ENCODE measurements at places on chromosomes 6 and 20.

GRCh38 chr6:36820700-36821580 is 18.3 kb downstream of the CPNE5 start:
- no peak for DNase-seq

DNA sequence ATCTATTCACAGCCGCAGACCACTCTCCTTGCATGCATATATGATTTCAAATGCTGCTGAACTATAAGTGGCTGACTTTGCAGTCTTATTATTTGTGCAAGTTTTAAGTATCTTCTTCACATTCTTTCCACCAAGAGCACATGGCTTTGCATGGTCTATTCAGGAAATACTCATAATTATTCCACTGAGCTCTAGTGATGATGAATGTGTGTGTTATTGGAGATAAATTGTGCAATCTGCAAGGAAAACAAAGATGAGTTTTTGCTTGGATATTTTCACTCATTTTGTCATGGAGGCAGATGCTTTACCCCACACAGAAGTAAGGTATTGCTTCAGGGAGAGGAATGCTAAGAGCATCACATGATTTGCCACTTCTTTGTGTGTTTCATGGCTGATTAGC is 764.6 kb downstream of the TBC1D32 start:
- DNase-seq: no peak

DNA sequence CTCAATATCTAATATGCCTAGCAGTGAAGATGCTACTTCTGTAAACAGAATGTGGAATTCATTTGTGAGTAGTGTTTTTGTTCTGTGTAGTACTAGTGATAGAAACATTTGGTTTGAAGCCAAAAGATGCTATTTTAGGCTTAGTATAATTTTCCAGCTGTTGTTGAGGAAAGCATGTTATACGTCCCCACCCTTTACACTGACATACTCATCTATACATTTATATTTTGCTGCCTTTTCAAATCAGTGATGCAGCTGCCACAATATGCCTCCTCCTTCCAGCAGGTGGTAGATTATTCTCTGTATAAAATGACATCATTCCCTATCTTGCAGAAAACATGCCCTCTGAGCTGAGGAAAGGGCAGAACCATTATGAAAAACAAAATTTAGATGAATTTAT is 1217.6 kb upstream of the GJE1 start:
- no peak for DNase-seq

GRCh38 chr6:38480036-38480435 is 159.7 kb downstream of the BTBD9 start:
- no peak for DNase-seq

DNA sequence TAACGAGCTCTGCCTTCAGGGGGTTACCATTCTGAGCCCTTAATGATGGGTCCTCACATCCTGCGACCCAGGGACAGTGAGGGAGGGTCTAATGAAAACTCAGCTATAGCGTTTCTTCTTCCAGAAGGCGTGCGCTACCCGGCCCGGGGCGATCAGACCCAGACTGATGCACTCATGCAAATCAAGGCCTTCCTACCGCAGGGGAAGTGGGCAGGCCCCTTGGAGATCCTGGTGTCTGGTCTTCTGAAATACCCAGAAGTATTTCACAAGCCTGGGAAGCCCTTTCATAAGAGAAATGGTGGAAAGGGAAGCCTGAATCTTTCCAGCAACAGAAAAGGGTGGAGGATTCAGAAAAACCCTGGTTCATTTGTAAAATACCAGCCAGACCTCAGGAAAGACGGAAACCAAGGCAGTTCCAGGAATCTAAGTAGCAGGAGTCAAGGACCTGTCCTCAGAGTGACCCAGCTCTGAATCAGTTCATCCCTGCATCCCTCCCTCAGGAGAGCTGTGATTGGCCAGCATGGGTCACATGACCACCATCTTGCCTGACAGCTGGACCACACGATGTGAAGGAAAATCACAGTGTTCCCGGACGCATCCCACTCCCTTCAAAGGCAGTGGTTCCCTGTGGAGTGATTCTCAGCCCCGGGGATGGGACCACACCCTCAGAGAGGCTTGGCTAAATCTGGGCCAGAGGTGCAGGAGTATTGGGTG is 12.7 kb downstream of the BFSP1 start:
- DNase-seq: no peak

- no peak for DNase-seq
Measured at GRCh38 chr6:18293076-18293904, 29.0 kb upstream of the DEK start.

DNA sequence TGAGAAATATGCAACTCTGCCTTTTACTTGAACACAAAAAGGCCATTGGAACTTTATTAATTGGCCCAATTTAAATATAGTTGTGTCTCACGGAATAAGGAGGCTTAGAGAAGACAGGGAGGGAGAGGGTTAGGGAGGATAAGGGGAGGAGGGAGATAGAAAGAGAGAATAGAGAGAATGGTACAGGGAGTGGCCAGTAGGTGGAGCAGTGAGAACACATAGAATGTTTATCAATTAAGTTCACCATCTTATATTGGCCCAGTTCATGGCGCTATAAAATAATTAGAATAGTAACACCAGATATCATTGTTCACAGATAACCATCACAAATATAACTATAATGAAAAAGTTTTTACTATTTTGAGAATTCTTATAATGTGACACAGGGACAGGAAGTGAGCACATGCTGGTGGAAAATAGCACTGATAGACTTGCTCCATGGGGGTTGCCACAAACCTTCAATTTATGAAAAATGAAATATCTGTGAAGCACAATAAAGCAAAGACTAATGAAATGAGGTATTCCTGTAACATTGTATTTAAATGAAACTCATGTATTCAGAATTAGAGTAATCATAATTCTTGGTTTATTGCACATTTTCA is 374.1 kb upstream of the MANEA start:
- DNase-seq: no peak

DNA sequence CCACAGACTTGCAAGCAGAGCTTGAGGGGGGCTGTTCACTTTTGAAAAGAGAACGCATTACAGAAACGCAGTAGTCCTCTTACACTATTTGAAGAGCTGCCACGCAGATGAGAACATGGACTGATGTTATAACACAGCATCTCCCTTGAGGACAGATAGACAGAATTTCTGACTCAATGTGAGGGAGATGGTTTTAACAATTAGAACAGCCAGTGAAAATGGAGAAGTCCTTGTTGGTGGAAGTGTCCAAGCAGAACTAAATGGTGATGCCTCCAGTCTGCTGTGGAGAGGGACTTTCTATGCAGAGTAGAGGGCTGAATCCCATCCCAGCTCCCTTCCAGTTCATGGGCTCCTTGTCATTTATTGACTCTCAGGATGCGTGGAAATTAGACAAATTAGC is 100.0 kb downstream of the RREB1 start:
- DNase-seq: no peak

DNA sequence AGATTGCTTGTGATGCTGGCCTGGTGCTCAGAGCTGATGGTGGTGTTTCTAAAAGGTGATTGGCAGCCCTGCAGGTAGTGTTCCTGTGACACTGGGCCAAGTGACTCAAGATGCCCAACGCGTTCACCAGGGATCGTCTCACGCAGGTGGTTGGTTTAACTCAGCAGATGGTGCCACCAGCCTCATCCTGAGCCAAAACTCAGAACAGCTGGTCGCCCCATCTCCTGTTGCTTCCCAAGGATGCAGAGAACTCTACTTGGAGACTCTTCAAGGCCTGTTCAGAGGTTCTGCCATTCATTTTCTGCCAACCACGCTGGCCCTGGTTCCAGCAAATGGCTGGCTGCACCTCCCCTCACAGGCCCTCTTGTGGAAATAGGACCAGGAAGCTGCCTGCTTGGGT is 394.4 kb downstream of the CDH26 start:
- DNase-seq: no peak

- no peak for DNase-seq
Measured at GRCh38 chr6:90545448-90545847, 41.4 kb downstream of the MAP3K7 start.

DNA sequence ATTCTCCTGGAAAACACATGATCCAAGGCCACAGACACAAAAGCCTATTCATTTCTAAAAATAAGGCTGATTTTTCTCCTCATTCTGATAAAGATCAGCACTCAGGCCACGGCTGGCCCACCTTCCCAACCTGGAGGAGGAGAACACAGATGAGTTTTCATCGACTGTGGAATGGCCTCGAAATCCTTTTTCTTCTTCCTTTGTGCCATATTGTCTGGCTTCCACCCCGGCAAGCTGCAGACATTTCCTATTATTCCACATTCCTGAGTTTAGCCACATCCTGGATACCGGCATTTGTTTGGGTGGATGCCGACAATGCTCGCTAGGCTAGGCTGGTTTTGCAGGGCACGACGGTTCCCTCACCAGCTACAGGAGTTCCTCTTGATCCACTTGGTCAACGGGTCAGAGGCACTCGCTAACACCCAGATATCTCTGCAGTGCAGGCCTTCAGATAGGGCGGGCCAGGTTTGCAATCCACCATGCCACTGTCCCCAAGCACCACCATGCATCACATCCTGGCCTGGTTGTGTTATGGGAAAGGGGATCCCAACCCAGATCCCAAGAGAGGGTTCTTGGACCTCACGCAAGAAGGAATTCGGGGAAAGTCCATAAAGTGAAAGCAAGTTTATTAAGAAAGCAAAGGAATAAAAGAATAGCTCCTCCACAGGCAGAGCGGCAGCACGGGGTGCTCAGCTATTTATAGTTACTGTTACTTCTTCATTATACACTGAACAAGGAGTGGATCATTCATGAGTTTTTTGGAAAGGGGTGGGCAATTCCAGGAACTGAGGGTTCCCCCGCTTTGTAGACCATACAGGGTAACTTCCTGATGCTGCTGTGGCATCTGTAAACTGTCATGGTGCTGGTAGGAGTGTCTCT is 4.2 kb upstream of the CTSZ start:
- DNase-seq: no peak

GRCh38 chr6:16559071-16559470 is 202.2 kb downstream of the ATXN1 start:
- DNase-seq: no peak

GRCh38 chr20:37274851-37275524 is 13.4 kb upstream of the GHRH start:
- DNase-seq: no peak

DNA sequence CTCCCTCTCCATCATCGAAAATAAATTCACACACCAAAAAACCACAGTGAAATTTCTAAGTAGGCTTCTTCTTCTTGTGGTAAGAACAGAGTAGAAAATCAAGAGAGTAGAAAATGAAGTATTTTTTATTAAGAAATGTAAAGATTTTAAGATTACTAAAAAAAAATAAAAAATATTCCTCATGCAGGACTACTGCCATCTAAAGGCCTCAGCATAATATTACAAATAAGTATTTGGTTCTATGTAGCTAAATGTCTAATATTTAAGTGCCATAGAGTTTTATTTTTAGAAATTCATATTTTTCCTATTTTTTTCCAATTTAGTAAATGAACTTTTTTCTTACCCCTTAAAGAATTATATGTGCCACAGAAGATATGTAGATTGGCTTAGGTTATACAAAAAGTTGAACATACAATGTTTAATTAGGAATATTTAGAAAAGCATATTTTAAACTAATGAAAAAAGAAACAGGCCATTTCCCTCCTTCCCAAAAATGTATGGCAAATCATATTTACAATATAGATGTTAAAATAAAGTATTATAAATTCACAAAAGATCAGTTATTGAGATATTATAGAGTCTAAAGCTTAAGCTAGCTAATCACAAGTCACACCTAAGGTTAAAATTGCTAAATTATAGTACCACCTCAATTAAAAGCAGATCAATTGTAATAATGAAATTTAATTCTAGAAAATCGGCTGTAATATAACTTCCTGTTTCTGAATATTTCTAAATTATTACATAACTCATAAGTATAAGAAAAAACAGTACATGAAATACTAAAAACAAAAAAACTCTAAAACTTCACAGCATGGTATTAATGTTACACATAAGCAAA is 3.5 kb upstream of the NT5DC1 start:
- DNase-seq: no peak

DNA sequence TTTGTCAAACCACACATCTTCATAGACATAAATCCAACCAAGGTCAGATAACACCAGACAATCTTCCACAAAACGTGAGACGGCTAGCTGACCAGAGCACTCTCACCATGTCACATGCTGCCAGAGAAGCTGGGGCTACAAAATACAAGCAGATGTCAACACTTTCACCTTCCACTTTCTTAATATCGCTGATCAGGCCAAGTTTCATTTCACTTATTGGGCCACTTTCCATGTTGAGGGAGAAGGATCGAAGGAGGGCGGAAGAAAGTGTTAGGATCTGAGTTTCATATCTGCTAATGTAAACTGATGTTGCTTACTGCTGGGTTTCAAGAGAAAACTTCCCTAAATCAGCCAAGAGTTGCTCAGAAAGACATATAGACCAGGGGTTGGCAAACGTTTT is 177.0 kb upstream of the PRDM1 start:
- DNase-seq: no peak

GRCh38 chr6:79188885-79189480 is 45.5 kb downstream of the HMGN3 start:
- no peak for DNase-seq

DNA sequence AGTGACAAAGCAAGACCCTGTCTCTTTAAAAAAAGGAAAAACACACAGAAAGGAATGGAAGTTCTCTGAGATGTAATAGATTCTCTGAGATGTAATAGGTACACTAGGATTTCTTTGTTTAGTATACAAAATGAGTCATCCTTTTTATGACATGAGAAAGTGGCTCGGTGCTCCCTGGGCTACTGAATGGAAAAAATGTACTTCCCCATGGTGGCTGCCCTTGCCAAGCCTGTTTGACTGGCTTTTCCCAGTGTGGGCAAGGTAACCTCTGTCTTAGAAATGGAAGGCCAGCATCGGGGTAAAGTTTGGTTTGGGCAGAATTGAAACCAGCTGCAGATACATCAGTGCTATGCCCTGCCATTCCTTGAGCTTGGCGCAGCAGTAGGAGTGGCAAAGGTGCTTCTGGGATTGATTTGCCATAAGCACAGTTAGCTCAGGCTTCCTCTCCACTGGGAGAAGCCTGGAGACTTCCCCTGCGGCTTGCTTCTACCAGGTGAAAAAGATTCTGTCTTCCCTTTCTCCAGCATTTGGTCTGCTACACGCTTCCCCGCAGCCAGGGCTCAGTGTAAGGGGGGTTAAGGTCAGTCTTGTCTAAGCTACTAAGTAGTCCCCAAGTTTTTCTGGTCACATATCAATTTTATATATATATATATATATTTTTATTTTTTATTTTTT is 24.5 kb downstream of the ARFGEF2 start:
- DNase-seq: no peak

GRCh38 chr6:5190507-5190906 is 70.2 kb downstream of the LYRM4 start:
- no peak for DNase-seq

DNA sequence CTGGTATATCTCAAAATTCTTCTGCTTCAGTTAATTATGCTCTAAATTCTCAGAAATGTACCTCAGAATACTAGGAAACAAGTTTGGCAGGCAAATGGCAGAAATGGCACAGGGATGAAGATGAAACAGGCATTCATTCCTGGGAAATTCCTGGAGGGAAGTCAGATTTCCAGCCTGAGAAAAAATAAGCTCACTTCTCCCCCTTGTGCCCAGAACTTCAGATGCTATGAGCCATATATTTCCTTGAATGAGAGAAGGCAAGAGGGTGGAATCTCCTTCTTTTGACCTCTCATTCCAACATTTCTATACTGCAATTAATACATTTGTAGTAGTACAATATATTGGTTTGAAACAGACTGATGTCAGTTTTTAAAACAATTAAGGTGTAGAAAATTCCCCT is 22.8 kb downstream of the RGS17 start:
- DNase-seq: no peak

GRCh38 chr20:801678-802077 is 31.8 kb upstream of the FAM110A start:
- DNase-seq: no peak

GRCh38 chr6:140105857-140106256 is 731.4 kb upstream of the CITED2 start:
- DNase-seq: no peak
